ENCODE measurements at places on chromosomes 7 and 10.

DNA sequence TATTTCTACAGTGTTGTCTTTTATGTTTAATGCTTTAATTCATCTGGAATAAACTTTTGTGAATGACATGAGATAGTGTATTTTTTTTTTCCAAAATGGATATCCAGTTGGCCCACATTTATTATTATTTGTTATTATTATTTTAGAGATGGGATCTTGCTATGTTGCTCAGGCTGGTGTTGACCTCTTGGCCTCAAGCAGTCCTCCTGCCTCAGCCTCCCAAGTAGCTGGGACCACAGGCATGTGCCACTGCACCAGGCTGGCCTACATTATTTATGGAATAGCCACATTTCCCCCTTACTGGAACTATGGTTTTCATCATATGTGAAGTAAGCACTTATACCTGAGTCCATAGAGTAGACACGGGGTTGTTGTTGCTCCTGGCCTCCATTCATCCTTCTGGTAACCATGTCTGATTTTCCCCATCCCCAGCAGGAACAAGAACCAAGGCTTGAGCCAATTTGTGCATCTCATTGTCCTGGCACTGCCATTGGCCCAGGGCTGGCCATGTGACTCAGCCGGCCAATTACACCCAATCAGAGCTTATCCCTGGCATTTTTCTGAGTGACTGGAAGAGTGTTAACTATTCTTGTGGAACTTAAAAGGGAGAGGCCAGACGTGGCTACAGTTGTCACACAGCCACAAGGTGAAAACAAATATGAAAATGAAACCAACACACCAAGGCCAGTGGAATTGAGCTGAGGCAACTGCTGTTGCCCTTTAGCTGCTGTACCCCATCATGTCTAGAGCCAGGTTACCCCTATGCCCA, 23.1 kb downstream of the PRF1 start:
- no peak for DNase-seq

DNA sequence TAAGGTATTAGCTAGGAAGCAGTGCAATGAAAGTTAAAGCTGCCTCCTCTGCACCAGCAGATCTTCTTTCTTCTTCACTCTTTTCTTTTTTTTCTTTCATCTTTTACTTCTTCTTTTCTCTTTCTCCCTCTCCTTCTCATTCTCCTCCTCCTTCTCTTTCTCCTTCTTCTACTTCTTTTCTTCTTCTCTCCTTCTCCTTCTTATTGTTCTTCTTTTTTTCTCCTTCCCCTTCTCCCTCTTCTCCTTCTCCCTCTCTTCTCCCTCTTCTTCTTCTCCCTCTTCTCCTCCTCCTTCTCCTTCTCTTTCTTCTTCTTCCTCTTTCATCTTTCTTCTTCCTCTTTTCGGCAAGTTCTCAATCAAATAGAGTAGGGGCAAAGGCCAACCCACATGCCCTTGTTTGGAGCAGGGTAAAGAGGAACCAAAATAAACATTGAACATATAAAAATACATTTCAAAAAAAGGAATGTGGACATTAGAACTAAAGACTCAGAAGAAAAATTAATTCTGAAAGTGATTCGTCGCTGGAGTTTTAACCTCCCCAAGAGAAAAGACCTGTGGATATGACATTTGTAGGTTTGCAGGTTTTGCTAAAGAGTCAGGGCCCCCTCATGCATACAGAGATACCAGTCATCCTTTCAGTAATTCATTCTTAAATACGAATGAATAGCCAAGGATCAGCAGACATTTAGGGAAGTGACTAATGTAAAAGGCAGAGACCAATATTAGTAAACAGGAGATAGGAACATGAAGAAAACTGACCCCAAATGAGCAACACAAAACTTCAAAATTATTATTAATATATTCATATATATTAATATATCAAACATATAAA, 93.0 kb upstream of the RSU1 start:
- DNase-seq, result no peak

DNA sequence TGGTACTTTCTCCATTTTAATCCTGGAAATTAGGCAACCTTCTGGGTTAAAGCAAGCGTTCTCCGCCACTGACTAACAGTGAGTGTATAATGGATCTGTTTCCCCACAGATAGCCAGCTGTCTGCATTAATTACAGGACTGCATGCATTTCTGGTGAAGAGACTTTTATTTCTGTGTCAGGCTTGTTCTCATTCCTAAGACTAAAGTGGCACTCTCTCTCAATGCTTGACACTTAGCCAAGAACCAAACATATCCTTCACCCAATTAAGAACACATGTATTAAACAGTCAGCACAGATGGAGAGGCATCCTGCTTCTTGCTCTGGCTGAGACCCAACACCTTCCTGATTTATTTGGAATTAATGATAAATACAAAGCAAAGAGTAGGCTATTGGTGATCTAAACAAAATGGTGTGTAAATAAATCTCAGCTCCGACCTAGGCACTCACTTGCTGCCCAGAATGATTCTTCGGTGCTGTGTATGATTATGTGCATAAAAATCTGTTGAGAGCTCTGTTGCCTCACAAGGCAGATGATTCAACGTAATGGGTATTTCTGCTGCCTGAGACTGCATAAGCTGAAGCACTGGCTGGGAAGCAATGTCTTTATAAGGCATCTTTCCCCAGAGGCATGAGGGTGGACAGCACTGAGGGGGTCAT, 16.8 kb downstream of the CALU start:
- no peak for DNase-seq

GRCh38 chr7:108145401-108145800, 15.2 kb upstream of the LAMB4 start:
- DNase-seq, result no peak

GRCh38 chr10:130010653-130011052, 46.6 kb upstream of the EBF3 start:
- no peak for DNase-seq
